ENCODE measurements at places on chromosomes 1 and 21. TPM values are rescaled to one million over a fixed set of nuclear protein-coding genes. Genes with fewer than 3 reads are reported as not detected.

Gene SMG7
- total RNA-seq, result 86.2 TPM

Gene KIF17
- not detected for total RNA-seq

Gene BTG2
- 2.0 TPM for total RNA-seq

- DNase-seq, result no peak
Observed at GRCh38 chr1:26697431-26697977, 1.7 kb downstream of the ARID1A start.

GRCh38 chr1:201350361-201350725 lies 27.1 kb downstream of the TNNT2 start:
- DNase-seq, result no peak

- DNase-seq, result no peak
Observed at GRCh38 chr1:93766451-93766850, 84.8 kb upstream of the BCAR3 start.

DNA sequence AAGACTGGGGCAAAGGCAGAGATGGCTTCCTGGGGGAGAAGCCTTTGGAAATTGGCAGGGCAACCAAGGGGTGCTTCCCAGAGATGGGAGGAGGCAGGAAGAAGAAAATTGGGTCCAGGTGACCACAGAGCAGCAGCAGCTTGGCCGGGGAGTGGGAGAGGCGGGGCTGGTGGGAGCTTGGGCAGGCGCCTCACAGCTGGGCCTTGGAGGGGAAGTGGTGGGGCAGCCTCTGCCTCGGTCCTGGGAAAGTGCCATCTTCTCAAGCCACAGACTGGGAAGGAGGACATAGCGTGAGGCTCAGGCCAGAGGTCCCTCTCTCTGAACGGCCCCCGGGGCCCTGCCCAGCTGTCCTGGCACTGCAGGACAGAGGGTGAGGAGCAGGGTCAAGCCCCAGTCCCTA lies 24.0 kb upstream of the WASF2 start:
- no peak for DNase-seq

DNA sequence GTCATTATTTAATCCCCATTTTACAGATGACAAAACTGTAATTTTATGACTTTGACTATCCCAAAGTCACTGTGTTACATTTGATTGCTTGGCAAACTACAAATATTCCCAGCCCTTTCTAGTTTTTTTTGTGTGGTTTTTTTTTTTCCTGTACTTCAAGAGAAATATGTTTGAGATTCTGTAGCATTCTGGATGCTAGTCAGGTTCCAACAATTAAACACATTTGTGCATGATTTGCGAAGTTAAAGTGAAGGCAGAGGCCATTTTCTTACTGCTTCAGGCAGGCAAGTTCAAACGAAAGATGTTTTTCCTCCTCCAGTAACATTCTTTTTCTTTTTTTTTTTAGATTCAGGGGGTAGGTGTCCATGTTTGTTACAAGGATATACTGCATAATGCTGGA lies 107.9 kb upstream of the SERTAD4 start:
- no peak for DNase-seq

Data from MG63 (cell line).